ENCODE measurements at places on chromosomes 4 and X.

- no peak for DNase-seq
These were observed 109.6 kb downstream of the SPRY1 start for GRCh38 chr4:123506011-123506695.

- no peak for DNase-seq
These were observed 33.6 kb downstream of the TBC1D14 start for GRCh38 chr4:6943012-6943884.

DNA sequence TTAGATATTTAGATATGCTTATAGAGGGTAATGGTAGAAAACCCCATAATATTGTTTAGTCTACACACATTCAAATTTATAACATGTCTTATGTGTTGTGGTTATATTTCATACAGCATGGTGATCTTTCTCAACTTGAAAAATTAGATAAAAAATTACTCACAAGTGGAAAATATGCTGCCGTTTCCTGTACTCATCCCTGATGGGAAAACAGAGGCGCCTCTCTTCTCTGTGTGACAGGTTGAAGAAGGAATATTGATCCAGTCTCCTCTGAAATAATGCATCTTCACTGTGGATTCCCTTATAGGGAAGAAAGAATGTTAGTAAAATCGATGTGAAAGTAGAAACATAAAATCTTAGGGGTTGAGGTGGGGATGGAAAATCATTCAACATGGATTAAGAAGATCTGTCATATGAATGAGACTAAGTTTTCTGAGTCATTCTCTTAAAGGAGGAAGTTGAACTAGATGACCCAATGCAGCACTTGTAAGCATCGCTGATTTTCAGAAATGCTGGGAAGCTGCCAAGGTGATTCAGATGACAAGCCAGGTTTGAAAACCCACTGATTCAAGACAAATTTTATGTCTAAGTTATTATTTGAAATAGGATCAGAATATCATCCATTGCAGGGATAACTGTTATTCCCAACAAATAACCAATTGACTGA is 70.7 kb downstream of the ANKRD50 start:
- no peak for DNase-seq

DNA sequence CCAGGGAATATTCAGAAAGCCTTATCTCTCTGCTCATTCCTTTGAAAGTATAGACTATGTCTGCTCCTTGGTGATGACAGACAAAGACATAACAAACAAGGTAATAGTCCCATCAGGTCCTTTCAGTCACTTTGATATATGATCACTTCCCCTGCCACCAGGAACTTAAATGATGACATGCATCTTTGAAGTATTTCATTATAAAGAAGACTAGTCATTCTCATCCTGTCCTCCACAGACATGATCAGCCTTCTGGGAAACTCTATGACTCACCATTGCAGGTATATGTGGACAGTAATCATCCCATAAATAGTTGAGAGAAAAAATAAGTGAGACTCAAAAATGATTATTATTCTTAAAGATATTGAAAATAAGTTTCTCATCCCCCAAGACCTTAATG is 117.5 kb upstream of the VCX2 start:
- DNase-seq, result no peak

GRCh38 chrX:139058831-139059495 is 347.4 kb upstream of the FGF13 start:
- no peak for DNase-seq

DNA sequence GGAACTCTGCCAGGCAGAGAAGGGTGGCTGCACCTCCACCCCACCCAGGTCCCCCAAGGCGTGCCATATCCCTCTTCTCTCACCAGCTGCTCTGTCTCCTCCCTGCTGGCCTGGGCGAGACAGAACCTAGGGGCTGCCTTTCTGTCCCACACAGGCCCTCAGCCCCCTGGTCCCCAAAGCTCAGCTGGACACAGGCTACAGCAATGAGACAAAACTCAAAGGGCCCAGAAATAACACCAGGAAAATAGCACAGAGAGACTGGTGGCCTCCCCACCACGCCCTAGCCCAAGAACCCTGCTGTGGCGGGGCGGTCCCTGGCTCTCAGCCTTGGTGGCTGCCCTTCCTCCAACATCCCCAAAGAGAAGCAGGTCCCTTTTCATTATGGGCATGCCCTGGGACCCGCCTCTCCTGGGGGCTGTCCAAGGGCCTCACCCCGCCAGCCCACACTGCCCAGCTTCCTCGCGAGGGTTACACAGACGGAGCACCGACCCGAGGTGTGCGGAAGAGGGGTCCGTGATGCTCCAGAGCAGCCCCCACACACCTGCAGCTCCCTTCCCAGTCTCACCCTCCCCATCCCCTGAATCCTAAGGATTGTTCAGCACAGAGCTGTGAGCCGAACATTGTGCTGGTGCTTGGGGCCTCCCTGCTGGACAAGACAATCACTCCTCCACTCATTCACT is 67.7 kb upstream of the HMX1 start:
- DNase-seq, result no peak

All from germinal center (tissue), 1 donor.